ENCODE measurements at places on chromosomes 4 and X.

DNA sequence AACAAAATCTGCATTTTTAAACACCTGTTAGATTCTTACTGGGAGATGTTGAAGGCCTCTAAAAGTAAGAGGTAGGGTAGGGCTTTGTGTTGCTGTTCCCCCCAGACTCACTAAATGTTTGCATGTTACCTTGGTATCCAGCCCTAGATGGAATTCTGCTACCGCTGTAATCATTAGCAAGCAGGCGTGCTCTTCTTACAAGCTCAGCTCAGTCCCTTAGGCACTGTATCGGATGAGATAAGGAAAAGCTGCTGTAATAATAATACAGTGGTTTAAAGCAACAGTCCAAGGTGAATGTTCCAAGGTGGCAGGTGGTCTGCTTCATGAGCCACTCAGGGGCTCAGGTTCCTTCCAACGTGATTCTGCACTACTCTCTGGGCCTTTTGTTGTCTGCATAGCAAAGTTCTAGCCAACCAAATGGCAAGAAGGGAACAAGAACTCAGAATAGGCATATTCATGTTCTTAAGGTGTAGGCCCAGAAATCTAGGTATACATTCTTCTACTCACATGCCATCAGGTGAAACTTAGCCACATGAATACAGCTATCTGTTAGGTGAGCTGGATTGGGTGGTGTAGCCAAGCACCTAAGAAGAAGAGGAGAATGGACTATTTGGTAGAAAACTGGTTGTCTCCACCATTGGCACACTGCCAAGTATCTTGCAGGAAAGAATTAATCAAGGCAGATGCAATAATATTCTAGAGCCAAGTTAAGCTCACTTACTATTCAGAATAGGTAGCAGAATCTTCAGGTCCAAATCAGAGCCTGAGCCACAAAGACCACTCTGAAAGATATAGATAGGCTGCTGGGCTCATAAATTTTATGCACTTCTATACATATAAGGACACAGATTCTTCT, 46.0 kb downstream of the COQ2 start:
- DNase-seq, result no peak

DNA sequence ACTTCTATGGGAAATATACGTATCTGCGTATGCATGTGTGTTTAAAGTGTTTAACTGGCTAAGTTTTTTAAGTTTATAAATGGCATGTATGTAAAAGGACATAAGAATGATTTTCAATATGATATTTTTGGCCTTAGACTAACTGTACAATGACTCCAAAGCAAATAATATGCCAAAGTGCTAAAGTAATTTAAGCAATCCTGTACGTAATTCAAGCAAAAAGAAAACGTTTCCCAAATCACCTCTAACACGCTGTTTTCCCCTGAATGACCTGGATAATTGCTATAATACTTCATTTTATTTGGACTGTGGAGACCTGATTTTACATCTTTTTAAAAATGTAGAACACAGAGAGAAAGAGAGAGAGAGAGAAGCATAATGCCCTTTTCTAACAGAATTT, 183.0 kb upstream of the HAND2 start:
- no peak for DNase-seq

DNA sequence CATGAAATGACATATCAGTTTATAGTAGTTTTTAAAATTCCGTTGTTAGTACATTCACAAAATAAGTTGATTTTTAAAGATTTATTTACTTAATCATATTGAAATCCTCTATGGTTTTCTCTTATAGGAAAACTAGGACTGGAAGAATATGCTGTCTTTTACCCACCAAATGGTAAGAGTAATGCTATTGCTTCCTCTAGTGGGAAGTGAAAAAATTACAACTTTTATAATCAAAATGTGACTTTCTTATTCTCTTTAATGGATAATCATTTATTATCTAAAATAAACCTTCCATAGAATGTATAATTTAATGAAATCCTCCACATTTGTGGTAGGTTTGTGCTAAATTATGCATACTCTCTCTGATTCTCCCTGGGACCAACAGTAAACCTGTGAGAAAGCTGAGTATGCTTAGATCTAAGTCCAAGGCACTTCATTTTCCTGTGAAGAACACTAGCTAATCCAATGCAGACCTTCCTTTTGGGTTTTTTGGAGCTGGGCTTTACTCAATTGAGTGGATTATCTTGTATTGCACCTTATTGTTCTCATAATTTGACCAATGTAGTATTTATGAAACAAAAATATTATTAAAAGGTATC, 136.2 kb downstream of the TBC1D19 start:
- DNase-seq, result no peak

GRCh38 chr4:177321647-177322046, 12.0 kb downstream of the NEIL3 start:
- DNase-seq, result no peak

DNA sequence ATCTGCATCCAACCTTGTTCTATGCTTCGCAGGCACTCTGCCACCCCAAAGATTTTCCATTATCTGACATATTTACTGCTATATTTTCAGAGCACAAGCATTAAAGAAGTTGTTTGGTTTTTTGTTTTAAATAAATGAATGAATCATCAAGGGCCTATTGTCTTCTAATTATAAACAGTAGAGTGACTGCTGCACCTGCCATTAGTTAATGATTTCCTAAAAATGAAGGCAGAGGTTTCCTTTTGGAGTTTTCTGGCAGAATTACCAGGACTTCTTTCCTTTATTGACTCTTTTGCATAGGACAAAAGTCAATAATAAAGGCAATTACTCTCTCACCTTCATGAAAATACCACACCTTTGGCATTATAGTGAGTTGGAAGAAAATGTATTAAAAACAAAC, 238.1 kb downstream of the INPP4B start:
- no peak for DNase-seq

DNA sequence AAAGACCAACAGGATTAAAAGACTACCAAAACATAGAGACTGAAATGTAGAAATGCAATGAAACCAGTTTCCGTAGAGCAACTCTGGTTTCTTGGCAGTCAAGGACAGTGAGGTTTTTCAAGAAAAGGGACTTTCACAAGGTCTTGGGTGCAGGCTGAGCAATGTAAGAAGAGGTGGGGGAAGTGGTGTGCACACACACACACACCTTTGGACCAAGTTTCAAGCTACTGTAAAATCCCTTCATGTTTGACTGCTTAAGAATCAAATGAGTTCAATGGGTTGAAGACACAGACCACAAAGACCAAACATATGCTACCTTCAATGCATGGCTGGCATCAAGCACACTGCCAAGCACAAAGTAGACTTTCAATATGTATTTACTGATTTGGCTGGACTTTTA, 17.8 kb upstream of the MCF2 start:
- no peak for DNase-seq

GRCh38 chr4:36082817-36083216, 161.5 kb downstream of the ARAP2 start:
- no peak for DNase-seq

DNA sequence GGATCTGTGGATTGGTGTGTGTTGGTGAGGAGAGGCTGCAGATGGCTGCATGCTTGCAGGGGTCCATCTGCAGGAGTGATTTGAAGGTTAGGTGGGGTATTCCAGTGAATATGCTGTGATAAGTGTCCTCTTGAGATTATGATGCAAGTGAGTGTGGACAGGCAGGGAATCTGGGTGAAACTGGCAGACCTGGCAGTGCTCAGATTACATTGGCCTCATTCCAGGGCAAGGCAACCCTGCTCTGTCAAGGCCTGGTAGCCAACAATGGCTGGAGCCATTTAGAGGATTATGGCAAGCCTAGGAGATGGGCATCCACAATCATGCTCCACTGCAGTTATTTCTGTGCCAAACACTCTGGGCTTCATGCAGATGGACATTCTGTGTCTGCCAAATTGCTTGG, 113.9 kb downstream of the RTL3 start:
- DNase-seq, result no peak

GRCh38 chr4:37015391-37015790, 229.2 kb upstream of the NWD2 start:
- no peak for DNase-seq

DNA sequence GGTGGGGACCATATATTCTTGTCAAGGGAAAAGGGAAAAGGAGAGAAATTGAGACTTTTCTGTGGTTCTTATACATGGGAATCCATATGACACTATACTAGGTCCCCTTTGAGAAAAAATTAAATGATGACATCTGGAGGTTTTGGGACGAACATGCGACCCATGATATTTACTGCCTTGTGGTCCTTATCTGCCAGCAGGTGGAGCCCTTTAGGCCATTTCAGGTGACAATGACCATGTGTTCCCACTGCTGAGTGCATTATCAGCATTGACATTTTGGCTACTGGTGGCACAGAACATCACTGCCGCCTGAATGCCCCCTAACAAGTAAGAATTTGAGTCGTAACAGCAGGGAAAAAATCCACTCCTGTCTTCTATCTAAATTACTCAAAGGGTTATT, 843.4 kb downstream of the FSTL5 start:
- DNase-seq, result peak; percentile 19

DNA sequence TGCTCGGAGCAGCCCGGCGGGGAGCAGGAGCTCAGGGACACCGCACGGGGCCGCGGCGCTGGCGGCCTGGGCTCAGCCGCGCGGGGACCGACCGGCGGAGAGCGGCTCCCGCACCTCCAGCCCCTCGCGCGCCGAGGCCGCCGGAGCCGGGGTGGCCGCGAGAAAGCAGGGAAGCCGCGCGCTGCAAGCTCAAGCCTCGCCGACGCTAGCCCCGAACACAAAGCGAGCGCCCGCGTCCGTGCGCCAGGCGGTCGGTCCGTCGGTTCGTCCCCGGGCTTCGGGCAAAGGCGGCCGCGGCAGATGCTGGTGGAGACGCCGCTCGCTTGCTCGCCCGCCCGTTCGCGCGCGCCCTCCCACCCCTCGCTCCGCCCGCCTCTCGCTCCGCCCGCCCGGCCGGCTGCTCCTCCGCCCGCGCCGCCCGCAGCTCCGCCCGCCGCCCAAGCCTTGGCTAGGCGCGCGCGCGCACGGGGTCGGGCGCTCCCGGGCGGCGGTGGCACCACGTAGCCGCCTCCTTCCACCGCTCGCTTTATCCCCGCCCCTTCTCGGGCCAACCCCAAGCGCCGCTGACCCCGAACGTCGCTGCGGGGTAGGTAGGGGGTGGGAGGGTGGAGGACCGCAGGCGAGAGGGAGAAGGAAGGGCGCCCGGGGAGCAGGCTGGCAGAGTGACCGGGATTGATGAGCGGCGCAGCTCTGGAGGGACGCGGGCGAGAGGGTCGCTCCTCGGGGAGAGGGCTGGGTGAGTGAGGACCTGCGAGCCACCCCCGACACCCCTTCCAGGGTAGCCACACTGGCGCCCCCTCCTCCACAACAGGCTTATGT, at the start of gene TSPAN5:
TSPAN5 (minus strand) TSS at position 325 of the 819 bp plus-strand sequence.
- DNase-seq, result peak; percentile 90

GRCh38 chrX:140712413-140713173, 3.0 kb downstream of the LINC00632 start:
- peak; percentile 36 for DNase-seq

- no peak for DNase-seq
Observed at GRCh38 chr4:103268746-103269145, 70.6 kb upstream of the CENPE start.

GRCh38 chr4:108240366-108240765, 71.6 kb upstream of the LEF1 start:
- DNase-seq, result no peak

DNA sequence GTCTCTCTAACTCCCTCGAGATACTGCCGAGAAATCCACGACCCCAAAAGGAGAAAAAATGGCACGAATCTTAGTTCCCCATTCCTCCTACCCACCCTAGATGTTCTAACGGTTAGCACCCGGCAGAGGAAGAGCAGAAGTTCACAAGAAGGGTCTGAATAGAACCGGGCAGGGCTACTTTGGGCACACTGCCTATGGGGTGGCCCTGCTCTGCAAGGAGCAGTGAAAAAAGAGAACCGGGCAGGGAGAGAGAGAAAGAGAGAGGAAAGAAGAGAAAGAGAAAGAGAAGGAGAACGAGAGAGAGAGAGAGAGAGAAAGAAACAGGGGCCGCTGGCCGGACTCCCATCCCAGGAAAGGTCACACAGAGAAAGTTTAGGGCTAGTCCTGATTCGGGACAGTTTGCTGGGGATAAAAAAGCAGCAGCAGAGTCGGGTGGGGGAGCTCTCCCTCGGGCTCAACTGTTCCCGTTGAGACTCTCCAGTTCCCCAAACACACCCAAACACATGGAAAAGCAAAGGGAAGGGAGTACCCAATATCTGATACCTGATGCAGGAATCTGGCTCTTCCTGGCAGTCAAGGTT, 468 bp downstream of the GLA start:
- DNase-seq, result no peak

DNA sequence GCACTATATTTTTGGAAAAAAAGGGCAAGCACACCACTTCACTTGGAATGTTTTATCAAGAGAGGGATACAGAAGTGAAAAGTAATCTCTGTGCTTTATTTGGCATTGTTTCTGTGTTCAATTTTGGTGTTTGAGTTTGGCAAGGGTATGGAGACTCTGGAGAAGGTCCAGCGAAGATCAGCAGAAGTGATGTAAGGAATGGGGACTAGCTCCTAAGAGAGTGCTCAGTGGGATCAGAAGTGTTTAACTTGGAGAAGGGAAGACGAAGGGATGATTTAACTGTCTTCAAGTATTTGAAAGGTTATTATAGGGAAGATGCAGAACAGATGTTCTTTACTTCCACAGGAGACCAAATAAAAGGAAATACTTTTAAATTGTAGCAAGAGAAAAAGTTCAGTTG, 74.3 kb downstream of the CFAP299 start:
- DNase-seq, result no peak

Data from activated CD4-positive, alpha-beta T cell treated with anti-CD3 and anti-CD28 coated beads, Interleukin-2, Interleukin-6, amounts not matched to agents 100 ng/mL and 50 ng/mL, durations not matched to agents 16 hours and 8 hours (primary cell).